ENCODE measurements at places on chromosomes 11 and 22. TPM values are rescaled to one million over a fixed set of nuclear protein-coding genes. Genes with fewer than 3 reads are reported as not detected.

- no peak overlapping the region for H3K27ac ChIP-seq
- no peaks in the 10 kb centered on the region for H3K4me1 ChIP-seq
- H3K4me3 ChIP-seq = no peak overlapping the region
- no peaks in the 10 kb centered on the region for H3K27me3 ChIP-seq
Measured at GRCh38 chr11:3732671-3733436, 61.7 kb upstream of the CHRNA10 start.

DNA sequence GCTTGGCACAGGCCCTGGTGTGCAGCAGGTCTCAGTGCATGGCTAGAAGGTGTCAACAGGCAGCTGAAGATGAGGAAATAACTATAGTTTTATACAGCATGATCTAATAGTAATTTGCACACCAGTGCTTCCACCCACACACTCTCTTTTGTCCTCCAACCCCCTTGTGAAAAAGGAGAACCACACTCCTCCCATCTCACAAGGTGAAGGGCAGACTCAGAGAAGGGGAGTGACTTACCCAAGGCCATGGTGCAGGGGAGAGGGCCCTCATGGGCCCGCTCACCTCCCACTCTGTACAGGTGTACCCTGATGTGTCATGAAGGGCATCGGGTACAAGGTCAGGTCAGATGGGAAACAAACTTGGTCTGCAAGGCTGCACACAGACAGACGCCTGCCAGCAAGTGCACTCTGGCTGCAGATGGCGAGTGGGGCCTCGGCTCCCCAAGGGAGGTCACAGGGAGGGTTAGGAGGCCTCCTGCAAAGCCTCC lies 53.4 kb downstream of the DGCR2 start:
- H3K4me3 ChIP-seq = no peak overlapping the region
- H3K4me1 ChIP-seq = no peaks in the 10 kb centered on the region
- H3K27me3 ChIP-seq = no peaks in the 10 kb centered on the region
- H3K27ac ChIP-seq = no peak overlapping the region

- H3K27me3 ChIP-seq = no peaks in the 10 kb centered on the region
- no peaks in the 10 kb centered on the region for H3K36me3 ChIP-seq
- no peak overlapping the region for H3K27ac ChIP-seq
- peaks cover 9% of the 10 kb centered on the region for H3K4me1 ChIP-seq
- H3K4me3 ChIP-seq = no peak overlapping the region
Measured at GRCh38 chr11:78961937-78962701, 387.5 kb upstream of the NARS2 start.

DNA sequence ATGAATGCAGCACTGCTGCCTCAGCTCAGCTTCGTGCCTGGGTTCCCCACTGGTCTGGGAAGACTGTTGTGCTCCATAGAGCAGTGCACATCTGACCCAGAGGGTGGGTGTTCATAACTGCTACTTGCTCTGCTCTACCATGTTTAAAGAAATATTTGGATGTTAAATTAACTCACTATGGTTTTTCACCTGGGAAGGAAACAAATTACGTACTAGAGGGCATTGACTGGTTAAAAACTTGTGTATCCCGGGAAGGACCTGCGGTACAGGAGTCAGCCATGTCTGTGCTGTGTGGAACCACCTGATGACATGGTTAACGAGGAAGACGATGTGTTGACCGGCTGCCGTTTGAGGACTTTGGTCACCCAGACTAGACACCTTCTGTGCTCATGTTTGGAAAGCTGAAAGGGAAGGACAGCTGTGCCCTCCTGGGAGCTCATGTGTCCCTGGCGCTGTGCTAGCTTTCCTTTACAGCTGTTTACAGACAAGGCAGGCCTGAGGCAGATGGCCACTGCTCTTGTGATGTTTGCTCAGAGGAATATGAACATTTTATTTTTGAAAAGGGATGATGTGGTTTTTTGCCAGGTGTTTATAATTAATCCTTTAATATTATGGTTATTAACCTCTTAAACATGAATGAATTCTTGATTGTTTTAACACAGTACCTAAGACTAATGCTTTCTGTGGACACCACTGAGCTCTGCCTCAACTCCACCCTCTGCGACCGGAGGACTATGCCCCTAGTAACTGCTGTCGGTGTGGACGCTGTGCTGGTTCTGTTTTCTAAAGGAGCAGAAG lies 14.3 kb upstream of the AIFM3 start:
- peak overlapping the region; percentile 76 for H3K27ac ChIP-seq
- no peak overlapping the region for H3K4me3 ChIP-seq
- no peaks in the 10 kb centered on the region for H3K27me3 ChIP-seq
- peaks cover 29% of the 10 kb centered on the region for H3K36me3 ChIP-seq
- peak; percentile 74 for DNase-seq

GRCh38 chr11:102112509-102112821 lies 2.2 kb downstream of the YAP1 start:
- H3K27ac ChIP-seq = peak overlapping the region; percentile 96
- H3K27me3 ChIP-seq = no peaks in the 10 kb centered on the region
- H3K4me1 ChIP-seq = peaks cover 46% of the 10 kb centered on the region
- no peak for DNase-seq

DNA sequence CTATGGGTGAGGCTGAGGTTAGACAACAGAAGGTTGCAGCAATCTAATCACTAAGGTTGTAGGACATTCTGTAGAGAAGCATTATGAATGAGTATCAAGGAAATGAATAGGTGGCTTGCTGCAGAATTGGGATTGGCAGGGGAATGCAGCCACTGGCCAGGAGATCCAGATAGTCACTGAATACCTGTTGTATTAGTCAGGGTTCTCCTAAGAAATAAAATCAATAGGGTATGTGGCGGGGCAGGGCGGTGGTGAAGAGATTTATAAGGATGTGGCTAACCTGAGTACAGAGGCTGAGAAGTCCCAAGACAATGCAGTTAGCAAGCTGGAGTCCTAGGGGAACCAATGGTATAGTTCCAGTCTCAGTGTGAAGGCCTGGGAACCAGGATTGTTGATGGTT lies 163.0 kb downstream of the SPON1 start:
- H3K27ac ChIP-seq = no peak overlapping the region
- H3K4me3 ChIP-seq = no peak overlapping the region
- no peaks in the 10 kb centered on the region for H3K4me1 ChIP-seq
- H3K27me3 ChIP-seq = no peaks in the 10 kb centered on the region
- DNase-seq = no peak

DNA sequence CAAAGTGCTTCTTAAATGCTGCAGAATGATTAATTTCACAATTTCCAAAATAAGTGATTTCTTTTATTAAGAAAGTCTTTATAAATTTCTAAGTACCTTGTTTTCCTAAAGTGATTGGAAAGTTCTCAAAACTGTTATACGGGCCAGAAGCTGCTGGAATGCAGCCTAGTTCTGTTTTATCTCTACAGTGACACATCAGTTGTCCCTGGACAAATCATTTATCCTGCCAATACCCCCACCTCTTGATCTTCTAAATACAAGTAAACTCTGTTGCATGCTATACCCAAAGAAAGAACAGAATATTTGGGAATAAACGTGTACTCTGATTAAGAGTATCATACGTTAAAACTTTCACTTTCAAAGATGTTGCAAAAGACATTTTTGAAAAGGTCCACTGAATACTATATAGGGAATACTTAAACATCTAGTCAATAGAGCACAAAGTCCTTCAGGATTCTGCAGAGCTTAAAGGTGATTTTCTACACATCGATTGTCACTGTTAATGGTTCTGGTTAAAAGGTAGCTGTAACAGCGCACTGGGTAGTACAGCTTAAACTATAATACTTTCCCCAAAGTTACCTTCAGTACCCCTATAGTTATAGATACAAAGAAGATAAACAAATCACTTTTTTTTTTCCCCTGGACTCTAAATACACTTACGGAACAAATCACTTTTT lies 92.1 kb upstream of the APOA1 start:
- peaks cover 39% of the 10 kb centered on the region for H3K4me1 ChIP-seq
- H3K36me3 ChIP-seq = peaks cover 4% of the 10 kb centered on the region
- no peaks in the 10 kb centered on the region for H3K27me3 ChIP-seq
- H3K4me3 ChIP-seq = peak overlapping the region; percentile 1

GRCh38 chr22:29641042-29641699 lies 37.7 kb downstream of the NF2 start:
- H3K4me1 ChIP-seq = no peaks in the 10 kb centered on the region
- no peaks in the 10 kb centered on the region for H3K27me3 ChIP-seq
- no peak overlapping the region for H3K4me3 ChIP-seq
- H3K36me3 ChIP-seq = peaks cover 37% of the 10 kb centered on the region
- no peak for DNase-seq

- DNase-seq = peak; percentile 55
- H3K36me3 ChIP-seq = no peaks in the 10 kb centered on the region
- no peak overlapping the region for H3K4me3 ChIP-seq
- H3K27me3 ChIP-seq = no peaks in the 10 kb centered on the region
Measured at GRCh38 chr11:12287374-12288211, 89.8 kb upstream of the PARVA start.

GRCh38 chr22:39598017-39598965 lies 27.7 kb downstream of the CACNA1I start:
- no peak overlapping the region for H3K27ac ChIP-seq
- DNase-seq = no peak
- no peak overlapping the region for H3K4me3 ChIP-seq

GRCh38 chr11:64385945-64386704 lies 27.2 kb downstream of the RPS6KA4 start:
- no peaks in the 10 kb centered on the region for H3K4me1 ChIP-seq
- DNase-seq = no peak
- no peak overlapping the region for H3K4me3 ChIP-seq
- H3K36me3 ChIP-seq = no peaks in the 10 kb centered on the region
- H3K27me3 ChIP-seq = no peaks in the 10 kb centered on the region

DNA sequence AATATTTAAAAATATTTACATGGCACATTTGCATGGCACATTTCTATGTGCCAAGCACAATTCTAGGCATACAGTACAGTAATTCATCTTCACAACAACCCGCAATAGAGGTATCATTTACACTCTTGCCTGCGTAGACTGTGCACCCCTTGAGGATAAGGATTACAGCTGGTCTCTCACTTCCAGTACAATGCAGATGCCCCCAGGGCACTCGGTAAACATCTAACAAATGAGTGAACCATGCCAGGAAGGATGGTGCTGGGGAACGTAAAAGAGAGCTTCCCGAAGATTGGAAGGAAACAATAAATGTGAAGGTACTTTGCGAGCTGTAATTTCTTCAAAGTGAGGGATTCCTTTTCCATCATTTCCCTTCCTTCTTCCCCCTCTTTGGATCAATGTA lies 1.3 kb downstream of the PRPF19 start:
- H3K36me3 ChIP-seq = peaks cover 33% of the 10 kb centered on the region
- H3K4me3 ChIP-seq = peak overlapping the region; percentile 100
- DNase-seq = no peak
- H3K27ac ChIP-seq = peak overlapping the region; percentile 97
- no peaks in the 10 kb centered on the region for H3K27me3 ChIP-seq
- peaks cover 24% of the 10 kb centered on the region for H3K4me1 ChIP-seq

DNA sequence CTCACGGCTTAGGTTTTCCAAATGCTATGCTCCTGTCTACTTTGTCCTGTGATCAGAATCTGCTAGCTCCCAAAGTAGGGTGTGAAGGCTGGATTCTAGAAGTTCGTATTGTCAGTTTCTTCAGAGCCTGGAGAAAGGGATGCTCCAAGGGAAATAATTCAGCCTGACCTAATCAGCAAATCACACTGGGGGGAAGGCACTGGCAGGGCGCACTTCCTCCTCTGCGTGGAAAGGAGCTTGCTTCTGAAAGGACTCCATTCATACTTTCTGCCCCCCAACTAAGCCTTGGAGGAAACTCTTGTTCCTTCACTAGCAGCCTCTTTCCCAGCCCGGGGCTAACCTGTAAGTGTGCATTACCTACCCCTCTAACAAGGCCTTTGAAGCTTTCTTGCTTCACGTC lies 165.9 kb downstream of the NAV2 start:
- no peaks in the 10 kb centered on the region for H3K36me3 ChIP-seq
- no peaks in the 10 kb centered on the region for H3K27me3 ChIP-seq
- H3K27ac ChIP-seq = no peak overlapping the region
- no peak overlapping the region for H3K4me3 ChIP-seq

CYB561A3 gene
- 23.7 TPM for total RNA-seq

DGCR6 gene
- total RNA-seq = 33.1 TPM

MUC2 gene
- total RNA-seq = not detected

MICALL1 gene
- total RNA-seq = 24.3 TPM
